ENCODE measurements at places on chromosomes 5 and 9.

DNA sequence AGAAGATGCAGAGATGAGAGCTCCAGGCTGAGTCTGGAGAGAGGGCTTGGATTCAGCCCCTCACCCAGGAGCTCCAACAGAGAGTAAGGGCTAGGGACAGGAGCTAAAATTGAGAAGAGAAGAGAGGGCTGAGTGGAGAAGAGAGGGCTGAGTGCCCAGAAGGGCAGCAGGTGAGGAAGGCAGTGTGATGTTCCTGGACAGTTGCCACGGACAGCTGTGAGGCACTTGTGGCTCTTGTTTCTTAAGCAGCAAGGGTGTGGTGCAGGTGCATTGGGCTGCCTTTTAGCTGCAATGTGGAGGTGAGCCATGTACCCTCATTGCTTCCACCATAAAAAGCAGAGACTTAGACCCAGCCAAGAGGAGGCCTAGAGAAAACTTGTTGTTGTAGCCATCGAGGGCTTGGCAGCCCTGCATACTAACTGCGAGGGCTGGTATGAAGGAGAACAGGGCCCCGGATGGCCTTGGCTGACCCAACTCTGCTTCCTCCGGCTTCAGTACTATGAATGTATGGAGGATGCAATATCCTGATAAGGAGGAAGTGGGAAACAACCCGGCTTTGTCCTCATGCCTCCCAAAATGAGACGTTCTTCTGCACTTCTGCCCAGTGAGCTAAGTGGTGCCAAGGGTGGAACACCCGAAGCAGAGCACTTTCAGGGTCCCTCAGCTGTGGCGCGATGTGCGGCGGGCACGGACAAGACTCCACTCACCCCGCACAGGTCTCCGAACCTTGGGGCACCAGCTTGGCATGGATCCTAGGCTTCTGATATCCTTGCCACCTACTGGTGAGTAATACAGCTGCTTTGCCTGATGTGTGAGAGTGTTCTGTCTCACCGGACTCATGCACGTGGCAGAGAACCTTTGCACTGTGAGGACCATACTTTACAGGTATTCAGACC lies 65.2 kb downstream of the LRRC70 start:
- no peak for DNase-seq

DNA sequence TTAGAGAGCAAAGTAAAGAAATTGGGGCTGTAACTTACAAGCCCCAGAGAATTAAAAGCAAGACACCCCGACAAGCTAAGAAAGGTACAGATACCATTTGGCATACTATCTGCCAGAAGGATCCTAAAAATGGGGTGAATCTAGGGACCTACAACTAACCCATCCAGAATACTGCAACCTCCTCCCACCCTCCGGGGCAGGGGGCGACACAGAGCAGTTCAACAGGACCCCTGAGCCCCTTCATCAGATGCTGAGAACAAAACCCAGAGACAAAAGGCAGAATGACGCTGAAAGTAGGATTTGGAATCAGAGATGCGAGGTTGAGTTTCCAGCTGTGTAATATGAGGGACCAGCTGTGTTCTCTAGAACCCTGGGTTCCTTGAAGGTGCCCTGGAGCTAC lies 71.2 kb downstream of the EPB41L4B start:
- no peak for DNase-seq

GRCh38 chr5:78794693-78795215 lies 146.2 kb upstream of the LHFPL2 start:
- DNase-seq, result no peak

- DNase-seq, result no peak
Measured at GRCh38 chr5:12019306-12019705, 115.1 kb upstream of the CTNND2 start.

GRCh38 chr5:39534690-39535089 lies 109.9 kb upstream of the DAB2 start:
- no peak for DNase-seq

DNA sequence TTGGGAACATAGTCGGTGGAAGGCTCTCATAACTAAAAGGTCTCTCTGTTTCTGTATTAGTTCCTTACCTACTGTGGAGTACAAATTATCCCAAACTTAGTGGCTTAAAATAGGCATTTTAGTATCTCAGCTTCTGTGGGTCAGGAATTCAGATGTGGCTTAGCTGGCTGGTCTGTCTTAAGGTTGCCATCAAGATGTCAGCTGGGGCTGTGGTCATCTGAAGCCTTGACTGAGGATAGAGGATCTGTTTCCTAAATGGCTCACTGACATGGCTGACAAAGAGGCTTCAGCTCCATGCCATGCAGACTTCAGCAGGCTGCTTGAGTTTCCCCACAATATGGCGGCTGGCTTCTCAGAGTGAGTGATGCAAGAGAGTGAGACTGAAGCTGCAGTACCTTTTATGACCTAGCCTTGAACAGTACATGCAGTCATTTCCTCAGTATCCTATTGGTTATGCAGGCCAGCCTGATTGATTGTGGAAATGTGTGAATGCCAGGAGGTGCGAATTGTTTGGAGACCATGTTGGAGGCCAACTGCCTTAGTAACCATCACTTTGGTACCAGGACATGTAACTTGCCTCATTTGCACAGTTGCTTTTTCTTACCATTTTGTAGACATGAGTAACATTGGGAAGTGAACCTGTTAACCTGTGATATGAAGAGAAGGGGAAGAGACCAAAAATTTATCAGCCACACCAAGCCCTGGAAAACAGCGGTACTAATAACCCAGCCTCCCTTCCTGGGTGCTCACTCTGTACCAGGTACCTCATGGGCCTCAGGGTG lies 152.8 kb upstream of the IER5L start:
- DNase-seq, result no peak

DNA sequence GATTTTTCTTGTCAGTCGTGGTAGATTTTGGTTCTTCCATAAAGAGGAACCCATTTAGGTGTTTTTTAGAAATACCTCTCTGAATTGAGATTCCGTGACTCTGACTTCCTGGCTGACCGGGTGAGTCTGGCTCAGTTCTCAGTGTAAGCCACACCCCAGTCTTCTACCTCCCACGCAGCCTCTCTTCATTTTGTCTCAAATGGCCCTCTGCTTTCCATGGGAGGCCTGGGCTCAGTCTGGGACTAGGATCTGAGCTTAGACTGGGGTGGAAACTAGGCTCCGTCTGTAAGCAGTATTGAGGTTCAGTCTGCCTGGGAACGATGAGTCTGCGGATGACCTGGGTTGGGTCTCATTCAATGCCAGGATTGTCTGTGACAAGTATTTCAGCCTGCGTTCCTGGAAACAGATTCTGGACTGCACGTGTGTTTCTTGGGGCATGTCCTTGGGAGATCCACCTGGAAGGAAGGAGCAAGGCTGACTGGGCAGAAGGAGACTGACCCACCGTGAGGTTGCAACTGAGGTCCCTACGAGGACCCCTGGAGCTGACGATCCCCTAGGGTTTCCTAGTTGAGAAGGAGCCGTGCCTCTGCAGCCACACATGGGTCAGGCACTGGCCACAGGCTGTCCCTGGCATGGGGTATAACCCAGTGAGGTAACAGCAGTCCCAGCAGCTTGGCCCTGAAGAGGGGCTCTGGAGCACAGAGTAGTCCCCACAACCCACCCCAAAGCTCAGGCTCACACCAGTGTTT lies 12.4 kb upstream of the CRB2 start:
- no peak for DNase-seq

DNA sequence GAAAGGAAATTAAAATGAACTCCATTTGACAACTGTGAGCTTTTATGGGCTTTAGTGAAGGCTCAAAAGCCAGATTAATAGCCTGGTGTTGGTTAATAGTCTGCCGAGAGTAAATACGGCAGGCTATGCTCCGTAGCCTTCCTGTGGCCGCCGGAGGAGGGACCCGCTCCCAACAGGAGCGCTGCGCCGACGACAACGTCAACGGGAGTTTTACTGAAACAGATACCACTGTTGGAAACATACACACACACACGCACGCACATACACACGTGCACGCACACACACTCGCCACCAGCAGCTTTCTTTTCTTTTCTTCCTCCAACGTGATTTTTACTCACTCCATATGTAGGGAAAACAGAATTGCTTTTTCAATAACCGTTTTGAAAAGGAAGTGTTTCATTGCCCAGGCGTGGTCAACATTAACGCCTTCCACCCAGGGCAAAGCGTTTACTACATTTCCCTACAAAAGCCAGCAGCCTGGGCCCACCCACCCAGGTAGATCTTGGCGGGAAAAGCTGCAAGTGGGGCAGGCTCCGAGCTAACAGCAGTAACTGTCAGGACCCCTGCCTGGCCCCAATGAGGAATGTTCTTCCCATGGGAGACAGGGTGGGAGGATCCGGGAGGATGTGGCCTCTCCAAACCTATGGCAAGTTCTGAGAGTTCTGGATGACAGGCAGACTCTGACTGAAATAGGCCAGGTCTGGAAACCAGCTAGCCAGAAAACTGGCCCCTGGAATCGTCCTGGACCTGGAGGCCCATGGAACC lies 72.3 kb downstream of the PAX5 start:
- no peak for DNase-seq

DNA sequence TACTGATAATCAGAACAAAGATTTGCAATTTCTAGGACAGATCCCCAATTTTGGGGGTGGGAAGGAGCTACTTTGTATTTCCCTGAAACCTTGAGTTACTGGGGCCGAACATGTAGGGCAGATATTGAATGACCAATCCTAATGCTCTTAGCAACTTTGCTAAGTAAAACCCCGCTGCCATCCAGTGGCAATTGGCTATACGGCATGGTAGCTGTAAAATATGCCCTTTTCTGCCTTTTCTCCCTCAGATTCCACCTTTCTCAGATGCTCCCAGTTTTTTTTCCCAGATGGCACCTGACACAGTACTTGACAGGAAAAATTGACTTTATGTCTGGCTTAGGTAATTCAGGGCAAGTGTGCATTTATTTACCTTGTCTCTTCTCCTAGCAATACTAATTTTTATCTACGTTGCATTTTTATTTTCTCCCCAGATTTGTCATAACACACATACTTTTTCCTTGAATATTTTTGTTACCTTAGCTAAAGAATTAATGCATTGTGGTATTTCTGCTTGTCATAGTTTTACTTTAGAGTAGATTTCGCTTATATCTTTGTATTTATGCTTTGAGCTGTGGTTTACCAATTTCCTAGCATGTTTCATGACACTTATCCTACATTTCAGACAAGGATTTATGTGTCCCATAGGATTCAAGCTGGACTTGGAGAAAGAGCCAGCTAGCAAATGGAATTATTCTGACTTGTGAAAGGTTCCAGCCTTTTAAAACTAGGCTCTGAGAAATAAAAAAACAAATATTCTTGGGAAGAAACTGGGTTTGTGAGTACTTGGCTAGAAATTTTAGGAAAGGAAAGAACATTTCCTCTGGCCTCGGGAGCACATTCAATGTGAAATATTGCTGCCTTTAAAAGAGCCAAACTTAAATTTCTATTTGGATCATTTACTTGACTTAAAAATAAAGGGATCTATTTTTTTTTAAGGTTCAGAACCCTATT lies 37.4 kb downstream of the PIK3R1 start:
- DNase-seq, result peak; percentile 66

Data from NCI-H526 (cell line).